ENCODE measurements at places on chromosomes 6 and 20.

DNA sequence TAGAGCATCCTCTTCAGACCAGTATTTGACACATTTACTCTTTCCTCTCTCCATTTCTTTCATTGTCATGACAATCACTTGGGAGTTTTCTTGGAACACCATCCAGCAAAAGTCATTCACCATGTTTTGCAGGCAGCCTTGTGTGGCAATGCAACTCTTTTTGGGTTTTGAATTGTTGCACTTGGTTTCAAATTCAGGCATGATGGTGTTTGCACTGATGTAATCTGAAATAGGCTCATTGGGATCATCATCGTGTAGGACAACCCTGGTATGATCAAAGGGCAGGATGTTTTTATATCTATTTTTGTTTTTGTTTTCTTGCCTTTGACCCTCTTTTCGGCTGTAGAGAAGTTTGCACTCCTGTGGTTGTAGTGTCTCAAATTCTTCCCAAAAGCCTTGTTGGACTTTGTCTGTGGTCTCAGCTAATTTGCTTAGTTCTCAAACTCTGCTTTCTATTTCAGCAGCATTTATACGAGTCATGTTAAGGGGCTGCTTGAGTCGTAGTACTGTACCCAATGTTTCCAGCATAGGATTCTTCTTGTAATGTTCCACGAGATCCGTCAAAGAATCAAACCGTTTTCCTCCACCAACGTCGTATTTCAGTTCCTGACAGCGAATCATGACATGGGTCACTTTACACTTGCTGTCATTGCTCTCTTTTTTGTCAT, 160.8 kb upstream of the TNFAIP3 start:
- no peak for DNase-seq

DNA sequence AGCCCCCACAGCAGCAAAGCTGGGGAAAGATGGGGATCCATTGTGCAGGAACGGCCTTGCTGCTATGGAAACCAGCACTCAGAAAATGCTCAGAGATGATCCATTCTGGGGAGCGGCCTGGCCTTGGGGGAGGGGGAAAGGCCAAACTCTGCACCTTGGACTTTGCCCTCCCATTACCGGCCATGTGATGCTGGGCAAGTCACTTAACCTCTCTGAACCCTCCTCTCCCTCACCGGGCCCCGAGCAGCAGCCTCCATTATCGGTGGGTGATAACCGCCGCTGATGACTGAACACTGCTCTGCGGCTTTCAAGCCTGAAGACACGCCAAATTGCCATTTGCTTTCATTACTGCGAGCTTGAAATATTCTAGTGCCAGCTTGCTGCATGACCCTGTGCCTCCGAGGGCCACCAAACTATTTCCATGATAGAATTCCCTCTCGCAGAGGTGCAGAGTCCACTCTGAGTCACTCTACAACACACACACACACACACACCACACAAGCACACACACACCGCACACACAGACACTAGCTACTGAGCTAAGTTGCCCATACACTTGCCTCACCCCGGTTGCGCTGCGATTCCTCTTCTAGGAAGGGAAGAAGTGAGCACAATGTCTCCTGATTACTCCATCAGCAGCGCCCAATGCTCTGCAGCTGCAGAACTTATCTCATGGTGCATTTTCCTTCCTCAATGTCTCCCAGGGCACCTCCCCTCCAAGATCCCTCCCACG, 20.6 kb upstream of the SIRPA start:
- no peak for DNase-seq

DNA sequence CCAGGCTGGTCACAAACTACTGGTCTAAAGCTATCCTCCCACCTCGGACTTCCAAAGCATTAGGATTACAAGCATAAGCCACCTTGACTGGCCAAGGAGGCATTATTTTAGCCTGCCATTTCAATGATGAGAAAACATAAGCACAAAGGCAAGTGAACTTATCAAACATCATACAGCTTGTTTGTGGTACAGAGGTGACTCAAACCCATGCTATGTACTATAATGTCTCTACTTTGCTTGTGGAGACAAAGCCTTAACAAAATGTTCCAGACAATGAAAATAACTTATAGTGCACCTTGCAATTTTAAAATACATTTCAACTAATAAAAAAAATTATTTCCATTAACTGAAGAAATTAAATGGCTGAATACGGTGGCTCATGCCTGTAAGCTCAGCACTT, 26.2 kb downstream of the HDAC2 start:
- no peak for DNase-seq

DNA sequence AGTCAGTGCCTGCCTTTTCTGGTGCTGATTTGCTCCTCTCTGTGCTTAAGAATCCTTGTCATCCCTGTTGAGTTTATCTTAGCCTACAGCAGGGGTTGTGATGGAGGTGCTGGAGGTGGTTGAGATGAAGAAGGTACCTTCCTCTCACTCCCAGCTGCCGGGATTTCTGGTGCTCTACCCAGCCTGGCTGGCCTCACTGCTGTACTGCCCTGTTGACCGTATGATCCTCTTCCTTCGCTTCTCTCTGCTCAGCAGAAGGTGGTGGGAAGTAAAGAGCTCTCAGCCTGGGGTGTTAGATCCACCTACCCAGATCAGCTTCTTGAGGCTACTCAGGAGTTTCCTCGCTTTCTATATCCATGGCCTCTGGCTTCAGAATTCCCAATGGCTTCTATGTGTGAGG, 101.0 kb upstream of the NXT1 start:
- no peak for DNase-seq

GRCh38 chr6:2909718-2910117, 6.6 kb upstream of the SERPINB9 start:
- DNase-seq, result no peak

DNA sequence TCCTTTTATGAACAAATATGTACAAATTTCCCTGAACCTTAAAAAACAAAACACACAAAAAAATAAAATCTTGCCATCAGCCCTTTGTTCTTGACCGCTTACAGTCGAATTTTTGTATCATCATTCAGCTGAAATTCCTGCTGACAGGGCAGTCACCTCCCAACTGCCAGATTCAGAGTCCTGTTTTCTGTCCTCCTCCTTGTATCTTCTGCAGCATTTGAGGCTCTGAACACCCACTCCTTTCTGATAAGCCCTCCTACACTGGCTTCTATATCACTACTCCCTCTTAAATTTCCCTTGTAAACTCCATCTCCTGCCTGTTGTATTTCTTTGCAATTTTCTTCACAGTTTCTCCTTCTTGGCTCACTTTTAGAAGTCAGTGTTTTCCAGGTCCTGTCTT, 77.8 kb upstream of the CCN6 start:
- no peak for DNase-seq

- DNase-seq, result no peak
These were observed 66.2 kb downstream of the GMDS start for GRCh38 chr6:2179241-2179640.

- DNase-seq, result no peak
These were observed 40.1 kb upstream of the DYNLRB1 start for GRCh38 chr20:34475979-34476736.

DNA sequence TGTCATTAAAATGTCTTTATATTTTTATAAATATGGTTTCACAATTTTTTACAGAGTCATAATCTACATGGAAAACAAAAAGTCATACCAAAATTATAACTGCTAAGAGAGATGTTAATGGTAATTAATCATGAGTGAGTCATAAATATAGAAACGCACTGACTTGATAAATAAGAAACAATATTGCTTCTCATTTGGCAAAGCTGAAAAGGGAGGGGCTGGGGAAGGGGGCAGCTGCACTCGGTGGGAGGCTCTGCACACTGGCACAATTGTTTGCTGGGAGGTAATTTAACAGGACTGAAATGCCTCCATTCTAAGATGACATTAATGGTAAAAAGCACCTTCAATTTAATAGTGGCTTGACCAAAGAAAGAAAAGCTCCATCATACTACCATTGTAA, 133.3 kb upstream of the AGPAT4 start:
- no peak for DNase-seq

DNA sequence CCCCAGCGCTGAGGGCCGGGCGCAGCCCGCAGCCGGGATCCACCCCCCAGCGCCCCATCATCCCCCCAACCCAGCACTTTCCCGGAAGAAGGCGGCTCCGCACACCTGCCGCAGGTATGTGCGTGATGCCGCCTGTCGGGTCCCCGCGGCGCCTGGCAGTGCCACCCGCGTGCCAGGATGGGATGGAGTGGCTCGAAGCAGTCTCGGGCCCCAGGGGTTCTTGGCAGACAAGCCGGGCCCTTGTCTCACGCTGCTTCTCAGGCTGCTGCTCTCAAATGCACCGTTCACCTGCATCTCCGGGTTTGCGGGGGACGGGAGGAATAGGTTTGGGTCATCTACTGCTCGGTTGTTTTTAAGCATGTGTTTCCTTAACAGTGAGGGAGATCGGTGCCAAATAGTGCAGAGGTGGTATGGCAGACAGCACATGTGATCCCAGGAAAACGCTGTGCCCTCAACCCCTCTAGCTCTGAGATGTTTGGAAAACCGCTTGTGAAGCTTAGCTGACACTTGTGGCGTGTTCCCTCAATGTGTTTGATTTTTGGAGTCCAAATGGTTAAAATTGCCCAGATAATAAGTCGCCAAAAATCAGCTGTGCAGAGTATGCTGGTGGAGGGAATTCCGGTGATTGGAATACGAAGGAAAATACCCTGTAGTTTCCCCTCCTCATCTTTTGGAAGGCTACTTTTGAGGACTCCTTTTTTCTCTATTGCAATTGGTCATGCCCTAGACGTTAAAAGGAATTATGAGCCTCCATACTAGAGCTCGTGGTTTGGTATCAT, 926 bp downstream of the MYLIP start:
- no peak for DNase-seq

DNA sequence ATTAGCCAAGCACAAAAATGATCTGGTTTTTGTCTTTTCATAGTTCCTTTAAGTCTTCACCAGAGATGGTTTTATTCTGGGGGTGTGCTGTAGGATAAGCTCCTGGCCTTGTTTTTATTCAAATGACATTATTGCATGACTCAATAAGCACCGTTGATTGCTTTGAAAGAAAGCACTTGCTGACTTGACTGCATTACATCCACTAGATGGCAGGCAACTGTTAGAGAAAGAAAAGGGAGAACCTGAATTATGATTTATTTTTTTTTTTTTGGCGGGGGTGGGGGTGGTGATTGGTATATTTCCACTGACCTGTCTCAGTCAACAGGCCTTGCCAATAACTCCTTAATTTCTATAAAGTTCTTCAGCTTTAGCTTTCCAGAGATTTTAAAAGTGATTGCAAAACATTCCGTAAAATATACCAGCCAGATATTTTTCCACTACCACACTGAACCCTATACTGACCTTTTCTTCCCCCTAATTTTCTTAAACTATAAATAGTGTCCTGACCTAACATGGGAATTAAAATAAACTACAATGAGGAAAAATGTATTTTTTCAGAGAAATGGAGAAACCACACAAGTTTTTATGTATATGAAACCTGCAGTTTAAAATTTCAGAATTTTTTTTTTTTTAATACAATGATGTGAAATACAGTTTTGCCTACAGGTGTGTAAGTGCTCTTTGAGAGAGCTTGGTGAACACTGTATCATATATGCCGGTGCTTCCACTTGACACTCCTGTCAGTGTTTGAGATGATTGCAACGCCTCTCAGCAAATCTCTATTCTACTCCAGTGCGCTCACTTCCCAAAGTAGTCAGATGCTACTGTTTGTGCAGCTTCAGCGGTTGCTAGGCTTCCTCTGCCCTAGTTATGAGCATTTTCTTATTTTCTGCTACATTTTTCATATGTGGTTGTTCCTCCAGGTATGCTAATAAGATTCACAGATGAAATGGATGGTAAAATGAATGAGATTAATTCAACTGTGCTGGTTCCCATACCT, 274.3 kb downstream of the CD109 start:
- peak; percentile 23 for DNase-seq

DNA sequence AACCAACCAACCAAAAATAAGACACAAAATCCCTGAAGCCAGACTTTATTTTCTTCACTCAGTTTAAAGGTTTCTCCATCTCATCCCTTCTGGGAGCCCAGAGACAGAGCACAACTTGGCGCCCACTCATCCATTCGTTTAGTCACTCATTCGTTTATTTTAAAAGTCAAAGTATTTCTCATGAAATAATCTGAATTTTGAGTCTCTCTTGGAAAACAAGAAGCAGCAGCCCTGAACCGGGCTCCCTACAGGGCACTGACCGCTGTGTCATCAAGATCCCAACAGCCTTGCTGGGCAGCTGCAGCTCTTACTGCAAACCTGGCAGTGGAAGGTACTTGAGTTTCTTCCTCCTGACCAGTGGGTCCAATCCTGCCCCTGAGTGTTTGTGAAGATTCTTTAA, 171.6 kb downstream of the THBS2 start:
- DNase-seq, result no peak

DNA sequence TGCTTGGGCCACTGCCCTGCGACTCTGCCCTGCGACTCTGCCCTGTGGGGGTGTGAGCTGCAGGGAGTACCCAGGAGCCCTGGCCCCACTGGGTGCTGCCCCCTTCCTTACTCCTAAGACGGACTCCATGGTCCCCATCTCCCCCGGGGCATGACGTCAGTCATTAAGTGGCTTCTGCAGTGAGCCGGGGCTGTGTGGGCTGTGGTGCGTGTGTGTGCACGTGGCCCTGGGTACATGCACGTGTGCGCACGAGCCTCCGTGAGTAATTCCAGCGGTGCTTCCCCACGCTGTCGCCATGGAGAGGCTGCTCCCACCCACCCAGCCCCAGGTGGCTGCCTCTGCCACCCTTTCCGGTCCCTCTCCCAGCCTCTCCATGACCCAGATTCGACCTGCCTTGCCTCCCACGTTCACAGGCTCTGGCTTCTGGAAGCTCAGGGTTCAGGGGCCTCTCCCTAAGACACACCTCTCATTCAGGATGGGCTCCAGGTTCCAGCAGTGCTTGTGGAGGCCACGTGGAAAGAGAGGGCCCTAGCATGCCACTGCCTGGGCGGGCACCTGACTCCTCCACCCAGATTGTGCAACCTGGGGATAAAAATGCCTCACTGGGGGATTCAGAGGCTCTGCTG, 88.3 kb downstream of the DLGAP4 start:
- DNase-seq, result no peak

DNA sequence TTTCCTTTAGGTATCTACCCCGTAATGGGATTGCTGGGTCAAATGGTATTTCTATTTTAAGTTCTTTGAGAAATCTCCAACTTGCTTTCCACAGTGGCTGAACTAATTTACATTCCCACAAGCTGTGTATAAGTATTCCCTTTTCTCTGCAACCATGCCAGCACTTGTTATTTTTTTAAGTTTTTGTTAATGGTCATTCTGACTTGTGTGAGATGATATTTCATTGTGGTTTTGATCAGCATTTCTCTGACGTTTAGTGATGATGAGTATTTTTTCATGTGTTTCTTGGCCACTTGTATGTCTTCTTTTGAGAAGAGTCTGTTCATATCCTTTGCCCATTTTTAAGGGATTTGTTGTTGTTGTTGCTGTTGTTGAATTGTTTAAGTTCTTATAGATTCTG, 871.1 kb downstream of the KIF16B start:
- peak; percentile 5 for DNase-seq

- DNase-seq, result peak; percentile 100
These were observed 176.2 kb downstream of the NFATC2 start for GRCh38 chr20:51366155-51366886.

DNA sequence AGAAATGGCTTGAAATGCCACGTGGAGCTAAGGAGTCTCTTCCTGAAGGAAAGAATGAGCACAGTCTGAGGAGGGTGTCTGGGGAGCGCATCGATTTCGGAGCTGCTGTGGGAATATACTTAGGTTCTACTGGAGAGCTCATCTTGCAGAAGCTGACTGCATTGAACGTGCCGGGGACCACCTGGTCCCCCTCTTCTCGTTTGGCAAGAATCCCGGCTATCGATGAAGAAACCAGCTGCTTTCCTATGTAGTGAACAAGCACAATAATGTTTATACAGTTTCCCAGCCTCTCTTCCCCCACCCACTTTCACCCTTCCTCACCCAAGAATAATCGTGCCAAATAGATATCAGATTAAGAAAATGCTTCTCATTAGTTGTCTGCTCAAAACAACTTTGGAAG, 242.5 kb downstream of the PACRG start:
- DNase-seq, result no peak

GRCh38 chr6:161458201-161458951, 184.5 kb upstream of the AGPAT4 start:
- DNase-seq, result no peak

Data from GM04503 (cell line).